Stimulated activated CD4-positive, alpha-beta T cell treated with anti-CD3 and anti-CD28 coated beads, Interleukin-2, amount 100 ng/mL, for 4 hours (primary cell): ENCODE measurements at places on chromosomes 3 and 15.

- DNase-seq: no peak
Observed at GRCh38 chr15:57570994-57571393, 20.7 kb upstream of the MYZAP start.

DNA sequence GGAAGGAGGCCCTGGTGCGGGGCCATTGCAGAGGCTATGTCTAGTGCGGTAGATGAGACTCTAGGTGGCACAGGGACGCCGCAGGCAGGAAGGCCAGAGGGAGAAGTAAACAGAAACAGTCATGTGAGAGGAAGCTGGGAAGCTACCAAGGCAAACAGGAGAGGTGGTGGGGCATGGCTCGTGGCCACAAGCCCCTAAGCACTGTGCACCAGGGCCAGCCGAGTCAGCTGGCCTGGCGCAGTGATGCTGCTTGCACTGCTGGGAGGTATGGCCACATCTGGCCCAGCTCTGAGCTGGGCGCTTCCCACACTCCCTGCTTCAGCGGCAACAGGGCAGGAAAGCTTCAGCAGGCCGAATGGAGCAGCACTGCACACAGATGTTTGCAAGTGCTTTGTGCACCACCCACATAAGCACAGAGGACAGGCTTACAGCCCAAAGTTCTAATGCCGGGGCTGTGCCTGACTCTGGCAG, 76.6 kb downstream of the SRGAP3 start:
- DNase-seq: no peak

DNA sequence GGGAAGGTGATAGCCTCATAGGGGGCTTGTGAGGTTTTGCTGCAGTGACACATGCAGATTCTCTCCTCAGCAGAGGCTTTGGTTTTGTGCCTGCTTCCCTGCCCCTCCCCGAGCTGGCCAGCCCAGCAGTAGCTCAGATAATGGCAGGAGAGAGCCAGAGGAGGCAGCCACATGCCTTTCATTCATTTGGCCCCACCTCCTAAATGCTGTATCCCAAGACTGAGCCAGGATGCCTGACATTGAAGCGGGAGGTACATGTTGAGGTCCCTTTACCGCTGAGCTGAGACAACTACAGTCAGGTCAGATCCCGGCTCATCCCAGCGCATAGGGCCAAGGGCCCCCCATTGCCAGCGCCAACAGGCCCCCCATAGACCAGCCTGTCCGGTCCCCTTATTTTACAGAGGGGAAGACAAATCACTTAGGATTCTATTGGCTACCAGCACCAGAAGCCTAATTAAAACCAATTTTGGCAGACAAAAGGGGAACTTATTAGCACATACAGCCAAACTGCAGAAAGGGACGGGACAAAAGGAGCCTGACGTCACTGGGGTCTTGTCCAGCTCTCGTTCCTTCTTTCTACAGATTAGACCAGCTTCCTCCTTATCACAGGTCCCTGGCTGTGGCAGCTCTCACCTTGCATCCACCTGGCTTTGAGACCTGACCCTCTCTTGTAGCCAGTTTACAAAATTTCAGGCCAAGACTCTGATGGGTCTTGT, 12.1 kb upstream of the POLG start:
- no peak for DNase-seq

DNA sequence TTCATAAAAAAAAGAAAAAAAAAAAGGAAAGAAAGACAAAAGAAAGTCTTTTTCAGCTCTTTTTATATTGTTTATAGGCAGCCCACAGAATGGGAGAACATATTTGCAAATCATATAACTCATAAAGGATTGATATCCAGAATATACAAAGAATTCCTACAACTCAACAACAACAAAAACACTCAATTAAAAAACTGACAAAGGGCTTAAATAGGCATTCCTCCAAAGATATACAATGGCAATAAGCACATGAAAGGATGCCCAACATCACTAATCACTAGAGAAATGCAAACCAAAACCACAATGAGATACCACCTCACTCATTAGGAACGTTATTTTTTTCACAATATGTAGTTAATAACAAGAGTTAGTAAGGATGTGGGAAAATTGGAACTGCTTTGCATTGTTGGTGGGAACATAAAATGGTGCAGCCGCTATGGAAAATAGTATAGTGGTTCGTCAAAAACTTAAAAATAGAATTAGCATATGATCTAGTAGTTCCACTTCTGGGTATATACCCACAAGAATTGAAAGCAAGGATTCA, 54.2 kb upstream of the CMTM8 start:
- DNase-seq: no peak

DNA sequence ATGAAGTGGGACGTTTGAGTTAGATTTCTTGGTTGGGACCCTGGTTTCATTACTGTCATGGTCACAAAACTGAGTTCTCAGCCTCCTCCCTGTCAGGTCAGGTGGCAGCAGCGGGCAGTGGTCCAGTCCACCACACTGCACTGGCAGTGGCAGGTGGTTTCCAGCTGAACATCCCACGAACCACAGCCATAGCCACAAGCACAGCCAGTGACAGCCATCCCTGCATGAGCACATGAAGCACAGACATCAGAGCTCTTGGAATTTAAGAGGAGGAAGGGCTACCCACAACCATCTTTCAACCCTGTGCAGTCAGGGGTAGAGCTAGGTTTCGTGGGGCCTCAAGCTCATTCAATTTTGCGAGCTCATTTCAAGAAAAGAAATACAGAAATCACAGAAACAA, 1.5 kb downstream of the RETNLB start:
- no peak for DNase-seq

GRCh38 chr3:45029661-45030060, 3.6 kb downstream of the CLEC3B start:
- no peak for DNase-seq

GRCh38 chr3:58237238-58237940, at the start of gene ABHD6:
TSS of gene ABHD6 (plus strand) at chr3:58237792. CDS start at chr3:58256587, 18,795 bp downstream.
- peak; percentile 64 for DNase-seq

GRCh38 chr3:138974462-138974861, 27.4 kb downstream of the FOXL2NB start:
- DNase-seq: no peak

DNA sequence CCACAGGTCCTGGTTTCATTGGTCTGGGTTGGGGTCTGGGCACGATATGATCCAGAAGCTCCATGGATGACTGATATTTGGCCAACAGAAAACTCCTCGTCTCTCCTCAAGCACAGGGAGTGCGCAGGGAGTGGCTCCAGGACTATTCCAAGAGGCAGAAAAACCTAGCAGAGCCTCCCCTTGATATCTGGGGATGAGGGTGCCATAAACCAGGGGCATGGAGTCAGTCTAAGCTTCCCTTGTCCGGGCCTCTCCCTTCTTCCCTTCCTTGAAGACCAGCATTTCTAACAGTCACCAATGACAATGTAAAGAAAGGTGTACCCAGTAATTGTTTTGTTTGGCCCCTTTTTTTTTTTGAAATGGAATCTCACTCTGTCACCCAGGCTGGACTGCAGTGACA, 99.4 kb upstream of the HACD2 start:
- DNase-seq: no peak

GRCh38 chr15:85504749-85505676, 124.6 kb downstream of the AKAP13 start:
- DNase-seq: peak; percentile 19

- DNase-seq: no peak
Observed at GRCh38 chr15:77412972-77413698, 6.8 kb downstream of the PEAK1 start.

DNA sequence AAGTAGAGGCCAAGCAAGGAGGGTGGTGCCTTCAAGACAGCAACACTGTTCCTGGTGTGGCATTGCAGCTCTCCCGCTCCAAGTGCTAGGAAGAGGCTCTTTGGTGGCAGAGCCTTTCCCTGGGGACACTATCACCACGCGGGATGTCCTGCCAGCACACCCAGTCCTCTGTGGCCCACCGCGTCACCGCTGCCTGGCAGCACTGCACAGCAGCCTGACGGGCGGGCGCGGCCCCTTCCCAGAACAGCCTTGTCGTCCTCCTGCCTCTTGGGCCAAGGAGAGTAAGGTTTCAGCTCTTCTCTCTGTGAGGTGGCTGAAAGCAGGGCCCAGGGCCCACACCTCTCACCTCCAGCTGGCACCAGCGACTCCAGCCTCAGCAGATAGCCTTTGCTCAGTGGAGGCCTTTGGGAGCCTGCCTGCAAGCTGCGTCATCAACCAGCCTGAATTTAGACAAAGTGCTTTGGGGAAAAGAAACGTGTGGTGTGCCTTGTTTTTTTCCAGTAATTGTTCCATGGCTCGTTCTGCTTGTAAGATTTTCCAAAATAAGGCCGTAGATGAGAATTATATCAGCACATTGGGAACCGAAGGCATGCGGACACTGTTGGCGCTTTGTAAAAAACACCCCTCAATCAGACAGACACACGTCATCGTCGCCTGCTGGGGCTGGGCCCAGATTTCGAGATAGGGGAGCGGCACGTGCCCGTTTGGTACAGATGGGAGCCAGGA, 65.0 kb downstream of the AAGAB start:
- DNase-seq: no peak

DNA sequence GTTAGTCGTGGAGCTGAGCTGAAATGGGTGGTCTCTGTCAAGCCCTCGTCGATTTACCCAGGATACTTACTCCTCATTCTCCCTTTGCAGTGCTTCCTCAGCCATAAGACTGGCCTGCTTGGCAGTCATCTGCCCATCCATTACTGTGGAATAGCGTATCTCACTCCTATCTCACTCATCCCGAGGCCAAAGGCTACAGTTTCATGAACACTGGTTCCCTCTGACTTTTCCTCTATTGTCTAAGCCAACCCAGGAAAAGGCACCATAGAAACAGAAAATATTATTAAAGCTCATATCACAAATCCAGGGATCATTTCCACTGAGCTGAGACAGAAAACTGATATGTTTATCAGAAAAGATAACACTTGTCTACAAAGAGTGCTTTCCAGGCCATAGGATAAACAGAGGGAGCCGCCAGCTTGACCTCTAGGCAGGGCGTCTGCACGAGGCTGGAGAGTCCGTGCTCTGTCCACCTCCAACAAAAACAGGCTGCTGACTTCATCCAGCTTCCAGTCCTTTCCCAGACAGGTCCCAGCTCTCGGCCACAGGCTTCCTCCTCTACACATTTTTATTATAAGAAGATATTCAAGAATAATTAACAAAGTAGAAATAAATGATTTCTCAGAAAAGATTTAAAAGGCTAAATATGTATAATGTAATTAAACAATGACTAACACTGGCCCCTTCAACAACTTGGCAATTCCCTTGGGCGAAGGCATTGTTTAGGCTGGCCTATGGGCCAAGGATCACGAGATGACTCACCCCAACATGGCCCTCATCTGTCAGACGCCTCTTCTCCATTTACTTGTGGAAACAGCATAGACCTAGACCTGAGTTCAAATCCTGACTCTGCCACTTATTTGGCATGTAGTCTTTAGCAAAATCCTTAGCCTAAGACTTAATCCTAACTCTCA, 27.4 kb upstream of the BOC start:
- DNase-seq: no peak

GRCh38 chr15:68515371-68516095, 63.3 kb upstream of the CORO2B start:
- no peak for DNase-seq

- no peak for DNase-seq
Observed at GRCh38 chr15:73637527-73637926, 4.3 kb upstream of the NPTN start.

- no peak for DNase-seq
Observed at GRCh38 chr15:56982987-56983386, 64.5 kb downstream of the TCF12 start.

GRCh38 chr15:35827141-35827540, 281.2 kb upstream of the DPH6 start:
- DNase-seq: no peak

- DNase-seq: no peak
Observed at GRCh38 chr3:87607234-87607633, 330.9 kb upstream of the POU1F1 start.

DNA sequence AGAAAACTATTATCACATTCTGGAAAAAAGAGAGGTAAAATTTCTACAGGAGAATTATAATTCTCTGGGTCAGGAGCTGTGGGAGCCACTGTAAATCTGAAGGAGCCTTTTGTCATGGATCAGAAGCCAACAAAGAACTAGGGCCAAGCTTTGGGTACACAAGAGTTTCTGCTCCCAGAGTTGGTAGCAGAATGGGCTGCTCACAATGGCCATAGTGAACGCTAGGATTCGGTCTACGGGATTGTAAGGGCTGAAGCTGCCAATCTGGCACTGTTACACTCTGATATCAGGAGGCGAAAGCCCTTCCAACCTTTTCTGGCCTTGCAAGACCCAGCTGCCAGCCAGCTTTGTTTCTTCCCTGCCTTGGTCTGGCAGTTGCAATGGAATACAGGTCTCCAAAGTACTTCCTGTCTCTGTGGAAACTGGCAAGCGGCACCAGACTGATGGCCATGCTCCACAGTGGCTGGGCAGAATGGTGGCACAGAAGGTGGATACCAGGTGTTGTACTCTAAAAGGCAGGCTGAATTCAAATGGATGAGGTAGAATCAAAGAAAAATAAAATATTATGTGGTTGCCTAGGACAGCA, 831.7 kb downstream of the CADM2 start:
- no peak for DNase-seq

GRCh38 chr3:164640591-164640990, 437.7 kb downstream of the SI start:
- no peak for DNase-seq

DNA sequence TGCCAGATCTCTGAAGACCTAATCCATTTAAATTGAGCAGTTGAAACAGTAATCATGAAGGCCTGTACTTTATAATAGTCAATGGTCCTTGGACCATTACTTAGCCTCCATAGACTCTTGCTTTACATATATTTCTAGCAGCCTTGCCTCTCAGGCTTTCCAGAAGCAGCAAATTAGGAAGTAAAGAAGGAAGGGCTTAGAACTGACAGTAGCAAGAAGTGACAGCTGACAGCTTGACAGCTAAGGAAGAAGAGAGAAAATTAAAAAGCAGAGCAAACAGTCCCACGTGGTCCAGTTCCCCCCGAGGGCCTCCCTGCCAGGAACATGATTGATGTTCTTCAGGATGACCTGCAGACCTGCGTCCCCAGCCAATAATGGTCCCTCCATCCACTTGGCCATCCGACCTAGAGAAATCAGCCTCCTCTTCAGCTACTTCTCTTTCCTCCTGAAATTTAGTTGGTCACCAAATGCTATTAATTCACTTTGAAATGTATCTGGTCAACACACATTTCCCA, 15.0 kb upstream of the PSMD6 start:
- DNase-seq: no peak

- no peak for DNase-seq
Observed at GRCh38 chr3:83033133-83033532, 1271.7 kb upstream of the GBE1 start.

- no peak for DNase-seq
Observed at GRCh38 chr3:113736548-113737089, 9.4 kb downstream of the NAA50 start.

GRCh38 chr3:176839901-176840300, 357.4 kb downstream of the TBL1XR1 start:
- DNase-seq: no peak

DNA sequence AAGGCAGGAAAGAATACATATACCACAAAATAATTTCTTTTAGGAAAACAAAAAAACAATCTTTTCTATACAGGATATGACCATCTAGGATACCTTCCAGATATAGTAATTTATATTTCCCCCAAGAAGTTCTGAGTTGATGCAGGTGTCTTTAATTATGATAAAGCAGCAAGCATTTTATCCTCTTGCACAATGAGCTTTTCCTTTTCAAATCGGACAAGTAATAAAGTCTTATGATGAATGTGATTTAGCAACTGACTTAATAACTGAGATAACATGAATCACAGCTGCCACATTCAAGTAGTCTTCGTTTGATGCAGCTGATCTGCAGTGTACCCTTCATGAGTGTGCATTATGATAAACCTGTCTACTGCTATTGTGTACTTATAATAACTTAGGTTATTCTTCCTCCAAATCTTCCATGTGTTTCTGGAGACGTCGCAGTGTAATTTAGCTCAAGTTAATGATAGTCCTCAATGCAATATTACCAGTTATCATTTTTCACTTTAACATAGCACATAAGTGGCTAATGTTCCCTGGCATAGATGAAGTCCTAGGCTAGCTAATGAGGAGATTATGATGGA, 260.3 kb upstream of the MRPL3 start:
- no peak for DNase-seq
